Activated CD4-positive, alpha-beta T cell treated with anti-CD3 and anti-CD28 coated beads for 24 hours (primary cell): ENCODE measurements at places on chromosomes 2 and 18.

DNA sequence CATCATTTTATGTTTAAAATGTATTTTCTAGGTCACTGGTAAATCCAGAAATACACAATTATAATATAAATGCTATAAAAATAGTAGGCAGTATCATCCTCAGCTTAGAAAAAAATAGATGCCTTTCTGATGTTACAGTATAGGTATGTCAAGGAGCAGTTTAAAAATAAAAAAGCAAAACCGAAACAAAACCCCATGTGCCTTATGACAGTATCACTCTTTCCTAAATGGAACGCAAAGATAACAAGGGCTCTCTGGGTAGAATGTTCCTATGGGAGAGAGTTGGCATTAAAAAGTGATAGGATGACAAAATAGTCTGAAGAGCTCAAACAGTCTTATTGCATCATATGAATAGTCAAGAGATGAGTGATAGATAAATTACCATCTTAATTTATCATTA, 172.1 kb downstream of the DSC3 start:
- no peak for DNase-seq

- no peak for DNase-seq
These were observed 22.5 kb upstream of the RAB31 start for GRCh38 chr18:9685615-9685890.

GRCh38 chr2:80238692-80239469, 65.7 kb downstream of the LRRTM1 start:
- no peak for DNase-seq

DNA sequence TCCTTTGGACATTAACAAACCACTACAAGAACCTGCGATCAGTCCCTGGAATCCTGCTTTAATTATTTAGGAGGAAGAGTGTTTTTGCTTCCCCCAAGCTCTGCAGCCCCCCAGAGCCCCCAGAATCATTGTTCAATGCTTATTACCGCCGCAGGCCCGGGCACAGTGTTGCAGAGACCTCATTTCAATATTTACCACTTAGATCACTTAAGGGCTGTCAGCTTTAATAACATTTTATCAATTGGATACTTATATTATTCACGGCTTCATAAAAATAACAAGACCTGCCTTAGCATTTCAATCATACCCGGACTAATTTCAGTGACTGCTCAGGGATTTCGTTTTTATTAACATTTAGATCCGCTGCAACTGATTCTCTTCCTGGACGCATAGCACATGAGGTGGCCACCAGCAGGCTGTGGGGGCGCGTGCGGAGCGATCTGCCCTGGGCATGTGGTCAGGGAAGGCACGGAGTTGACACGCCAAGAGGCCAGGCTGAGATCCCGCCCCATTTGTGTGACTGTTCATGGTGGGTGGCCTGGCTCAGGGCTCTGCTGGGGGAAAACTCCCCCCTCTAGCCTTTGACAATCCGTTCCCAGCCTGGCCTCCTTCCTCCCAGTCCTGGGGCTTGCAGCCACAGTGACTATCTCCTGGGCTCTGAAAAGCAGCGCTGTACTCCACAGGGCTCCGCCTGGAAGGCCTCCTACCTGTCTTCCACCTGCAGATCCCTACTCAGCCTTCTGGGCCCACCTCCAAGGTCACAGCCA, 267.6 kb downstream of the SRBD1 start:
- no peak for DNase-seq

DNA sequence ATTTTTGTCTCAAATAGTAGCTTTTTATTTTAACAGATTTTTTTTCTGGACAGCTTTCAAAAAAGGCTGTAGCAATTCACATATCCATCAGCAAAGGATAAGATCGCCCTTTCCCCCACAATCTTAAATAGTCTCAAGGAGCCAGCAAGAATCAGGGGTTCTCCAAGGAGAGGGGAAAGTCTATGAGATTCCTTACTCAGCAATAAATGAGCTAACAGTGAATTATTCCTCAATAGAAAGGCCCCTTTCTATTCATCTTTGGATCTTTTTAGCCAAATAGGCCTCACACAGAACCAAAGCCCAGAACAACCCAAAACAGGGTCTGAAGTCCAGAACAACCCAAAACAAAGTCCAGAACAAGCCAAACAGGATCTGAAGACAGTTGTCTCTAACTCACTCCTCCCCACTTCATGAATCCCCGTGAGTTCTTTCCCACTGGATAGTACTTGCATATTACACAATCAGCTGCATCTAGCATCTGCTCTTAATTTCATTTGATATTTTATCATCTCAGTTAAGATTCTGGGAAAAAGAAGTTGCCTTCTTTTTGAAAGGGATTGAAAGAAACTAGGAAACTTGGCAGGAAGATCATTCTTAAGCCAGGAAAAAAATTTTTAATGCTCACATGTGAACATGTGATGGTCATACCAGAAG, 3.4 kb upstream of the DHRS9 start:
- no peak for DNase-seq

DNA sequence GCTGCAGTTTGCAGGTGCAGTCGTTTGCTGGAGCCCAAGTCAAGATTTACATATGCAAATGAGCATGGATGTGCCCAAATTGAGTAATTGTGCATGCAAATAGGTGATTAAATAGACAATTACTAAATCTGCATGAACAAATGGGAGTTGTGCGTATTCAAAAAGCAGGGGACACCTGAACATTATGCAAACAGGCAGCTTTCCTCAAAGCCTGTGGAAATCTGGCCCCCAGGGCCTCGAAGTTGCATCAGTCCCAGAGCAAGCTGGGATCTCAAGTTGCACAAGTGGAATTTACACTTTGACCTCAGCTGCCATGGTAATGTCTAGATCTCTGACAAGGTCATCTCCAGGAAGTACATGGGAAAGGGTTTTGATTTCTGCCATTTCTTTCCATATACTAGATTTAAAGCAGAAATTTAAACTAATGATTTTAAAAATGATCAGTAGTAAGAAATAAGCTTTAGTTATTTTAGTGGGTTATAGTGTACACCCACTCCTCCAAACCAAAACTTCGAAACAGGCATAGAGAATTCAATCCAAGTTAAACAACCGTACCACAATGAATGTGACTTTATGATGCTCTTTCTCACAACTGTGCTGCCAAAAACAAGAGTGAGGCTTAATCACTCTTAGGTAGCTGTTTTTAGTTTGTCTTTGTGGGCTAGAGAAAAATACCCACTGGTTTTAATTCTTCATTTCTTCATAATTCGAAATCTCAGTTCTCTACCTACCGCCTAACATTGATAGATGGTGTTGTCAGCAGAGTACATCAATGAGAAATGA, 110.7 kb downstream of the RND3 start:
- DNase-seq: no peak

DNA sequence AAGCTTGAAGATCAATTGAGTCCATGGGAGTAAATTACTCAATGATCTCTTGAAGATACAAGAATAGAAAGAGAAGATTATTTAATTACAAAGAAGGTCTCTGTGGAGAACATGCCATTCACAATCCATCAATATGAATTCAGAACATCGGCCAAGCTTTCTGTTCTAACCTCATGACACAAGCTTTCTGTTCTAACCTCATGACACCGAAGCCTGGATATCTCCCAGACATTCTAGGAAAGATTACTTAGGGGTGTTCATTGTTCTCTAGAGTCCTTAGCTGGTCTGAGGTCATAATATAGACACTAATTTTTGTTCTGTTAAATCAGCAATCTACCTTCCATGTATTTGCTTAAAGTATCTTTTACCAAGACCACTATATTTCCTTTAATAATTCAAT, 95.5 kb downstream of the RDH14 start:
- DNase-seq: no peak

GRCh38 chr2:143241403-143242088, 112.3 kb downstream of the ARHGAP15 start:
- DNase-seq: no peak

GRCh38 chr2:150204451-150204850, 283.0 kb downstream of the RND3 start:
- no peak for DNase-seq

GRCh38 chr2:104408266-104408665, 445.6 kb upstream of the POU3F3 start:
- DNase-seq: no peak

DNA sequence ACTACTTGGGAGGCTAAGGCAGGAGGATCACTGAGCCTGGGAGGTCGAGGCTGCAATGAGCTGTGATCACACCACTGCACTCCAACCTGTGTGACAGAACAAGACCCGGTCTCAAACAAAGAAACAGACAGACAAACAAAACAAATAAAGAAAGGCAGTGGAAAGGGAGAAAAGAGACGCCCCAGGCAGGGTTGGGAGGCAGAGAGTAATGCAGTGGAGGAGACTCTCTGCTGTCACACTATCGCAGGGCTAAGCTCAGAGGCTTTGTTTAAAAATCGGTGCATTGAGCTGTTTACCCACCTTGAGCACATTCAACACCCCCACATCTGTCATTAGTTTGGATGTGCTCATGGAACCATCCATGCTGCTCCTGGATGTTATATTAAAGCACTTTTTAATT, 84.2 kb upstream of the RMP24 start:
- no peak for DNase-seq

DNA sequence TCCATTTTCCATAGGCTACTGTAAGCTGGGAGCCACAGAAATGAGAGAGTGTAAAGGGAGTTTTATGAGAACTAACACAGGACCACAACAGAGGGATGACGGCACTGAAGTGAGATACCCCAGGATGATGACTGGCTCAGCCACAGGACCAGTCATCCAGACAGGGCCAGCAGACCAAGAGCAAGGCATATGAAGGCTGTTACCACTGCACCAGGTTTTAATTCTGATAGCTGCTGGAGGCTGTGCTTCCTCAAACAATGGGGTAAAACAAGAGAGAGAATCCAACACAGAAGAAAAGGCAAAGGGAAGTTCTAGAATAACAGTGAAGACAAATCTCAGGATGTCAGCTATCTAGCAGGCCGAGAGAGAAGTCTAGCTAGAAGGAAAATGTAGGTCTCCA, 94.9 kb downstream of the BCL2 start:
- no peak for DNase-seq

GRCh38 chr18:52287151-52287550, 52.8 kb upstream of the DCC start:
- no peak for DNase-seq

- no peak for DNase-seq
These were observed 148.0 kb upstream of the SALL3 start for GRCh38 chr18:78831603-78832002.

DNA sequence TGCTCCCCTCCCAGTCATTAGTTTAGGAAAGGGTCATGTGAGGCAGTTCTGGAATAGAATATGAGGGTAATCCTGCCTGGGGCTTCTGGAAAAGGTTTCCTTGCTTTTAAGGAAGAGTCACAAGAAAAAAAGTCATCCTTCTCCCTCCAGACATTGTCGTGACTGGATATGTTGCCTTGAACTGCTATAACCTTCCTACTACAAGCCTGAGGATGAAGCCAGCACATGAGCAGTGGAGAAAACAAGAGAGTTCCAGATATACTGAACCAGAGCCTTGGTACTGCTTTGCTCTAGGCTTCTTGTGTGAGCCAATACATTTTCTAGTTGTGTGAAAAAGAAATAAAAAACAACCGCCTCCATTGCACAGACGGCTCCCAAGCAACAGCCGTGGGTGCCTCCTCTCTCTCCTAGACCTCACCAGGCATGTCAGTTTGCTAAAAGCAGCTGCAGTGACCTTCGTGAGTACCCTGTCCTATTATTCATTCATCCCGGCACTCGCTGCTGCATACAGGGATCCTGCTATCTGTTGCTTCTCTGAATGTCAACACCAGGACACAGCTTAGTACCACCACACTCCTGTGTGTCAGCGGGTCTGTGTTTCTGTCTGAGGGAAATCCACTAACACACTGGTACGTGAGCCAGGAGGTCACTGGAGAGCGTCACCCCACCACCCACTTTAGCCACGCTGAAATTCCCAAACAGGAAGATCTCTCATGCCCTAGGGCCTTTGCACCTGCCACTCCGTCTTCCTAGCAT, 186.7 kb downstream of the KLHL29 start:
- DNase-seq: no peak

DNA sequence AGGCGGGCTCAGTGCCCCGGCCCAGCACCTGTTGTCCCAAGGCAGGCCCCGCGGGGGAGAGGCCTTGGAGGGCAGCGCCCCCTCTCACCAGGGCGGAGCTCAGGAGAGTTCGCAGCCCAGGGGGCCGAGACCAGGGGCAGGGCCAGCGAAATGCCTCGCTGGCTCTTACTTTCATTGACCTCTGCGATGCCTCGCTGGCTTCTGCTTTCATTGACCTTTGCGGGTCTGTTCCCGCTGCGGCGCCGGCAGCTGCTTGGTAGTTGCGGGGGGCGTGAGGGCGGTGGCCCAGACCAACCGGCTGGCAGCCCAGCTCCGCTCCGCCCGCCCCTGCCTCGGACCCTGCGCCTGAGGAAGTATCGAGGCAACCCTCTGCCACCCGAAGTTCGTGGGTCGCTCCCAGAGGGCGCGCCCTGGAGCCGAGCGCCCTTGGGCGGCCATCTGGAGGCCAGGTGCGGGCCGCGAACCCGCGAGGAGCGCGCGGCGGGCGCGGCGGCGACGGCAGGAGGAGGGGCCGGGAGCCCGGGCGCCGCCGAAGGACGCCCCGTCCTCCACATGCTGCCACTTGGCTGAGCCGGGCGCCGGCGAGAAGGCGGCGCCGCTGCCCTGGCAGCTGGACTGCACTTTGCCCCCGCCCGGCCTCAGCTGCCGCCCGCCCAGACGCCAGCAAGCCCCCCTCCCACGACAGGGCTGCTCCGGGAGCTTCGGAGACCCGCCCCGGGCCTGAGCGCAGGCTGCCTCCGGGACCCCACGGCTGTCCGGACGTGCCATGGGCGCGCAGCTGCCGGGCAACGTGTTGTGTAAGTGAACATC, 118.0 kb upstream of the MSTN start:
- peak; percentile 8 for DNase-seq

GRCh38 chr18:24585996-24586566, 125.6 kb downstream of the HRH4 start:
- no peak for DNase-seq

DNA sequence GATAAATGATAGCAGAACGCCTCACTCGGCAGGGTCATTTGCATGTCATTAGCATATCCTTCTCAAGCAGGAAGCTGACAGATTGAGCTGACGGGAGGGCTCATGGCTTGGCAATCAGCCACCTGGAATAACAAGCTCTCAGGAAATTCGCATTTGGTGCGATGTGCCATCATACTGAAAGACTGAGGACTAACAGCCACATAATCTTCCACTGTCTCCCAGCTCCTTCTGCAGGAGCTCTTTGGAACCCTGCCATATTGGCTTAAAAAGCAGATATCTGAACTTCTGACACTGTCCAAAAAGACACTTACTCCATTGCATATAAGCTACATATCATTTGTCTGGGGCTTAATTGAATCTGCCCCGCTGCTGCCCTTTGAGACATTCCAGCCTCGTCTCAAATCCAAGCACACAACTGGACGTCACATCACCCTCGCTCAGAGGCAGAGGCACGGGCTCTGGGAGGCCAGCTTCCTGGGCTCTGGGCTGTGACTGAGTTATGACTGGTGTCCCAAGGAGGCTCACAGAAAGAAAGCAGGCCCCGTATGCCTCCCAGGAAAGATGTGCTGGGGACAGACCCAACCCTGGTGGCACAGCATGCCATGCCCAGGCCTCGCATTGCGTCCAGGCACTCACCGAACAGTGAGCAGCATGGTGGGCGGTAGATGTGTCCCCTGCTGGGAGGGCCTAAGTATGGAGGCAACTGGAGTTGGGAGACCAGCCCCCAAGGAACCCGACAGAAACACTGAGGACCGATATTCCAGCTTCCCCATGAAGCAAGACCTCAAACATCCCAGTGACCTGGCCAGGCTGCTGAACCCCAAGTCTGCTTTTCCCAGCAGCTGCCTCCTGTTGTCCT, 228.0 kb downstream of the ATAD2B start:
- no peak for DNase-seq
